Stimulated activated CD4-positive, alpha-beta T cell treated with anti-CD3 and anti-CD28 coated beads, Interleukin-1b, Interleukin-23, amount 100 ng/mL, for 48 hours (primary cell): ENCODE measurements at places on chromosomes 2 and 18.
A peak's percentile ranks its signal among the peaks of the same experiment; 100 is the strongest.

DNA sequence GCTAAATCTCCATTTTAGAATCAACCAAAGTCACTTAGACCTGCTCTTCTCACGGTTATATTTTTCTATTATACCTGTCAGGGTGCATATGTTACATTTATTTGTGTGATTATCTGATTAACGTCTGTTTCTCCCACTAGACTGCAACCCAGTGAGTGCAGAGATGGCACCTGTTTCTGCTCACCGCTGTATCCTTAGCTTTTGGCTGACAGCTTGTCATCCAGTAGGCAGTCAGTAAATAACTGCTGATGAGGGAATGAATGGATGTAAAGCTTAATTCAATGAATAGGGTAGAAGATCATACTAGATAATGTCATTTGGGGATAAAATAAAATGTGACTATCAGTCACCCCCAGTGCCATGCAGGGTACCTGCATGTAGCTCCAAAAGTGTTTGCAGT, 6.9 kb upstream of the CHRNA1 start:
- no peak for DNase-seq

GRCh38 chr2:144603334-144603733, 83.4 kb upstream of the ZEB2 start:
- no peak for DNase-seq

DNA sequence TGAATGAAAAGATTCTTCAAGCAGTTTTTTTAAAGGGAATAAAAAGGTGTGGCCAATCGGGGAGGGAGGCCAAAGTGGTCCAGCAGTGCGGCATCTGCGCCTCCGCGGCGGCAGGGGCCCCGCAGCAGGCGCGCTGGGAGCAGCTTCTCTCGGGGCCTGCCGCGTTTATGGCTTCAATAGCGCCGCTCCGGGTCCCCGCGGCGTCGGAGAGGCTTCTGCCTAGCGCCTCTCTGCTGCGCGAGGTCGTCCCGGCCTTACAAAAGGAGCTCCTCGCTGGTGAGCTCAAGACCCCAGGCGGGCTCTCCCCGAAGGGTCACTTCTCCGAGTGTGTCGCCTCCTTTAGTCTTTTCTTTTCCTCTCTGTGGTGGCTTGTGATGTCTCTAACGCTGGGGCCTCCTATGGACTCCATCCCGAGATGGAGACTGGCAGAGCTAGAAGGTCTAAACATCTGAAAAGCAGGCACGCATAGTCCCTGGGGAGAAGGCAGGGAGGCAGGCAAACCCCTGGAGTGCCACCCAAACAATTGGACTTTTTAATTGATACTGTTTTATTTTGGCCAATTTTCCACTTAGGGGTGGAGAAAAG, 67.1 kb downstream of the SUMO1 start:
- DNase-seq: peak; percentile 3

GRCh38 chr2:20450201-20450999, 3.5 kb downstream of the RHOB start:
- no peak for DNase-seq

DNA sequence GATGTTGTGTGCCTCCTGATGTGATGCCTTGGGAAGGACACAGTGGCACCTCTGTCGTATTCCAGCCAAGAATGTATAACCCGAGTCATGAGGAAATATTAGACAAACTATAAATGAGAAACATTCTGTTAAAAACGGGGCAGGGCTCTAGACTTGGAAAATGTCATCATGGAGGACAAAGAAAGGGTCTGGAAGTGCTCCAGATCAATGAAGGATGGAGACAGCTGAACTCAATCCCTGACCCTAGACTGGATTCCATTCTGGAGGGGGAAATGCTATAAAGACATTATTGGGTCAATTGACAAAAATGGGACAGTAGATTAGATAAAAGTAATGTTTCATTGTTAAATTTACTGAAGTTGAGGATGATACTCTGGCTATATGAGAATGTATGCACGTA, 92.1 kb downstream of the SLC4A3 start:
- no peak for DNase-seq

DNA sequence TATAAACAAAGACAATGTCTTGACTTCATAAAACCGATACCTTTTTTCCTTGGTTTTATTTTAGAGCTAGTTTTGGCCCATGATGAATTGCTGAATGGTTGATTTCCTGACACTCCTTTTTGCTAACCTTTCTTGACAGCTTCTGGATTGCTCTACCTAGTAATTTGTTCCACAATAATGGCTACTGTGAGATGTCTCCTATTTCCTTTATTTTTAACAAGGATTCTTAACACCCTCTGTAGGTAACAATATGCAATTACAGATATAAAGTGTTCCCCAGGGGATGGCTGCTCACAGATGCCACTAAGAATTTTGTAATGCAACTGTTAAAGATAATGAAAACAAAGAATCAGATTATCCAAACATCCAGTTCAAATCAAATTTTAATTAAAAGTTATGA, 100.8 kb upstream of the ATP5MC3 start:
- DNase-seq: no peak

DNA sequence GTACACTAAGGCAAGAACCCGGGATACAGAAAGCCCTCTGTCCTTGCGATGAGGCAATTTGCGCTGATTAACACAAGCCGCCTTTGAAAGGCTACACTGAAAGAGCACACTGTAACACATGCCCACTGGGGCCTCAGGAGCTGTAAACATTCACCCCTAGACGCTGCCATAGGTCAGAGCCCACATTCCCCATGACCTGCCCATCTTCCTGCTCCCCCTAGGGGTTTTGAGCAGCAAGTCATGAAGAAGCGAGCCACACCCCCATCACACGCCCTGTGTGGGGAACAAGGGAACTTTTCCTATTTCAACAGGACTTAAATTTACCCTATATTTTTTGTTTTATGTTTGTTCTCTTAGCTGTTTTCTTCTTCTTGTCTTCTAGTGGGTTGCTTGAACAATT, 47.8 kb upstream of the SLC4A10 start:
- DNase-seq: peak; percentile 18

- DNase-seq: no peak
Measured at GRCh38 chr2:224579411-224579810, 5.8 kb downstream of the CUL3 start.

GRCh38 chr2:131145040-131145439, 39.9 kb downstream of the PLEKHB2 start:
- DNase-seq: no peak

DNA sequence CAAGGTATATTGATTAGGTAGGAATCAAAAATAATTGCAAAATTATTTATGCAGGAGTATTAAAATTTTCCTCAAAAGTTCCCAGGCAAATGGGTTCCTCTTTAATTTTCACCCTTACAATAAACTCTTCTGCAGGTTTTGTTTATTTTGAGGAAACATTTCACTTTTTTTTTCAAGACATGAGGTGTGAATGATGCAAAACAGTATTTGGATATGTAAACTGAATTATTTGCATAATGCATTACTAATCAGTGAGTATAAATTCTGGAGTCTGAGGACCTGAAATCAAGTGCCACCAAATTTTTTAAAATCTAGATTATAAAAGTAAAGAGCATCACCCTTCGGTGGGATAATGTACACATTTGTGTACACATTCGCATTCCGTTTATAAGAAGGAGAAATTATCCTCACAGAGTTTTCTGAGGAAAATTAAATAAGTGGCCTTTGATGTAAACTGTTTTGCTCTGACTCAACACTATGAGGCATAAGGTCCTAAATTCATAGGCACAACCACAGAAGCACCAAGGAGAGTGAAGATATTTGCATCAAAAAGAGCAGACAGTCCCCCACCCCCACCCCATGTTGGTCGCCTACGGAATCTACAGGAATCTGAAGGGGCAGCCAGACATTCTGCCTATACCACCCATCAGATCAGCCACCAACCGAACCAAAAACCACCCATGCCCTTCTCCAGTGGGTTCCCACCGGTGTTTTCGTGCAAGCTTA, 33.1 kb downstream of the BCL11A start:
- DNase-seq: no peak

- DNase-seq: no peak
Measured at GRCh38 chr18:71450257-71450656, 1093.9 kb downstream of the CBLN2 start.

GRCh38 chr2:216236486-216236885, 127.3 kb downstream of the XRCC5 start:
- no peak for DNase-seq

DNA sequence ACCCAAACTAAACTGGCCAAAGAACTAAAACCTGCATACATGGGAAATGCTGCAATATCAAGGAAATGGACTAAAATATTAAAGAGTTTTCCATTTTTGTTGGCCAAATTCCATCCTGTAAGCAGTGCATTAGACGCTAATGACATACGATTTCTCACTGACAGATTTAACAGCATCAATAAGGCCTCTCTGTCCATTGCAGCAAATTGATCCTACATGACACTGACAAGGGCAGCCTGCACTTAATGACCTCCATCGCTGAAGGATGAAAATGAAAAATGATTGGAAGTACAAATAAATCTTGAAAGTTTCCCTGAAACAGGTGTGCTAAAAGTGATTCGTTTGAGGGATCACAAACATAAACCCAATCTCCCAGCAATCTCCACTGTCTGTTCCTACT, 317.6 kb upstream of the KLHL14 start:
- no peak for DNase-seq

- no peak for DNase-seq
Measured at GRCh38 chr18:37524498-37525261, 40.9 kb downstream of the CELF4 start.

- no peak for DNase-seq
Measured at GRCh38 chr2:221120643-221121042, 451.5 kb downstream of the EPHA4 start.

DNA sequence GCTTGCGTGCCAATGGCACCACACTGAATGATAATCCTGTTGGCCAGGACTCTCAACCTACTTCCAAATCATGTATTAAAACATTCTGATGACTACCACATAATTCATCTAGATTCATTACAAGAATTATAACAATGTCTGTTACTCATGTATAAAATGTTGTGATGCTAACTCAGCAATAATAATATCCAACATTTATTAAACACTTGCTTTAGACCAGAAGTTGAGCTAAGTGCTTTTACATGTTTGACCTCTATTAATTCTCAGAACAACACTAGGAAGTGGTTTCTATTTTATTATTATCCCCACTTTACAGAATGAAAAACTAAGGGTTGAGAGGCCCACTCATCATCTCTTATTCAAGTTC, 178.4 kb downstream of the LNPK start:
- no peak for DNase-seq

DNA sequence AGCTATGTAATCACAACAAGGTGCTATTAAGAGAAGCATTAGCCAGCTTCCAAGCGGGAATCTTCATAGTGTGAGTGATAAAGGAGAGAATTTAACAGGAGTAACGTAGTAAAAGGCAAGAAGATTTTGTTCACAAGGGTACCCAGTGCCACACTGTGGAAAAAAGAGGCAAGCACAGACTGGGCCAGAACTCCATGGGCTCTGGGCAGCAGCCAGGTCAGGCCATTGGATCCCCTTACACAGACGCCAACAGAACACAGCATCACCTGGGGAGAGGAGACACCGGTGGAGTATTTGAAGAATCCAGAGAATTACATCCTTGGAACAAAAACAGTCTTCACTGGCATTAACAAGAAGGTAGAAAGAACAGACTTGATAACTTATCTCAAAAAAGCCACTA, 21.2 kb downstream of the AMER3 start:
- no peak for DNase-seq

DNA sequence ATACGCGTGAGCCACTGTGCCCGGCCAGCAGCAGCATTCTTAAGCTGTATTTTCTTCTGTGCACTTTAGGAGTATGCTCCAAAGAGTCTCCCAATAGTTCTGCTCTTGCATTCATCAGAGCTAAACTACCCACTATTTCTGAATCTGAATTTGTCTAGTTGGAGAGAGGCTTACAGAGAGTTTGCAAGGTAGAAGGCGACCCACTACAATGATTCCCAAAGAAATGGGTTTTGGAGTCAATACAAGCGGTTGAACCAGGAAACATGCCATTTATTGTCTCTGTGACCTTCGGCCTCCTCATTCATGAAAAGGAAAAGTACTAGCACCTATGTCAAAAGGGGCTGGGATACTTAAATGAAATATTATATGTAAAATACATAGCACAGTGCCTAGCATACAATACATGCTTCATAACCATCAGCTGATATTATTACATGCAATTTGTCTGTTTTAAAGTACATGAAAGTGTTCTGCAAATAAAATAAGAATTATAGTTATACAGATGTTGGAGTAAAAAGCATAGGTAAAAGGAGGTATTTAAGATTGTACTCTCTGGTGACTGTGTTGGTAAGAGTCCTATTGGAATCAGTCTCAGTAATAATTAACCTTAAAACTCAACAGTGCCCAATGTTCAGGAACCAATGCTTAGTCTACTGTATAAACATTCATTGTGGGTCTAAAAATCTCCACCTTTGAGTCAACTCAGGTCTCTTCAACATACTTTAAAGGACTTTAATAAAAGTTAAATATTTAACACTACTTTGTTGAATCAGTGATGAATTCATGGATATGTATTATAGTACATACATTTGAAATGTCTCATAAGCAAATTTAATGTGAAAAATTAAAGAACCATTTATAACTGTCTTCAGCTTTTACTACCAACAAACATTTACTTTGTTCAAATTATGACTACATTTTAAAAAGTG, 89.8 kb upstream of the GRB14 start:
- no peak for DNase-seq

GRCh38 chr2:231761735-231762134, 19.3 kb downstream of the PDE6D start:
- DNase-seq: no peak

DNA sequence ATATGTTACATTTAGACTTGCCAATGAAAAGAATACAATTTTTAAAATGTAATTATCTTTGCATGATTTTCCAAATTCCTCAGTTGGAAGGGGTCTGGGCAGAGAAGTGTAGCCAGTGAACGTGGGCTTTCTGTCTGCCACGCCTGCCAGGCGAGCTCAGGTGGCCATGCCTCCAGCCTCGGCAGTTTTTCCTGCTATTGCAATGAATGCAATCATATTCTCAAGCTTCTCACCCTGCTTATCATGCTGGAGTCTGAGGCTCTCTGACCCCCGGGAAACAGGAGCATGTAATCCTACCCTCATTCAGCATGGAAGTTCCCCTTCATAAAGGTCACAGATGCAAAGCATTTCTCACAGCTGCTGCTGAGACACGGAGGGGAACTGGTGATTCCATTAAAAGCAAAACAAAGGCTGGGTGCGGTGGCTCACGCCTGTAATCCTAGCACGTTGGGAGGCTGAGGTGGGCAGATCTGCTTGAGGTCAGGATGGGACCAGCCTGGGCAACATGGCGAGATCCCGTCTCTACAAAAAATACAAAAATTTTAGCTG, 154.8 kb downstream of the MBP start:
- DNase-seq: no peak

- DNase-seq: no peak
Measured at GRCh38 chr2:148622366-148622765, 22.2 kb upstream of the EPC2 start.

- no peak for DNase-seq
Measured at GRCh38 chr2:33552758-33553461, 46.2 kb downstream of the FAM98A start.
